ENCODE measurements at places on chromosomes 6 and 20.
A peak's percentile ranks its signal among the peaks of the same experiment; 100 is the strongest.

DNA sequence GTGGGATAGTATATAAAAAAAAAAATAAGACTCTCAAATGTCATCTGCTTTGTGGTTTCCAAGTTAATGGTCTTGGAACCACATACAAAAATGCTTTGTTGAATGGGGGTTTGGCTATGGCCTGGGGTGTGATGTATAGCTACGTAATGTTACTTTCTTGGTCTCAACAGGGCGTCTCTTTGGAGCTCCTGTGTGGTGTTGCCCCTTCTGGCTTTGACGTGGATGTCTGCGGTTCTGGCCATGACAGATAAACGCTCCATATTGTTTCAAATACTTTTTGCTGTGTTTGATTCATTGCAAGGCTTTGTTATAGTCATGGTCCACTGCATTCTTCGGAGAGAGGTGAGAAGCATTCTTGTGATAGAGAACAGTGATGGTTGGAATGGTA is 457.7 kb downstream of the LMBRD1 start:
- DNase-seq = no peak

- no peak for DNase-seq
Observed at GRCh38 chr20:1474817-1475603, 8.4 kb upstream of the NSFL1C start.

DNA sequence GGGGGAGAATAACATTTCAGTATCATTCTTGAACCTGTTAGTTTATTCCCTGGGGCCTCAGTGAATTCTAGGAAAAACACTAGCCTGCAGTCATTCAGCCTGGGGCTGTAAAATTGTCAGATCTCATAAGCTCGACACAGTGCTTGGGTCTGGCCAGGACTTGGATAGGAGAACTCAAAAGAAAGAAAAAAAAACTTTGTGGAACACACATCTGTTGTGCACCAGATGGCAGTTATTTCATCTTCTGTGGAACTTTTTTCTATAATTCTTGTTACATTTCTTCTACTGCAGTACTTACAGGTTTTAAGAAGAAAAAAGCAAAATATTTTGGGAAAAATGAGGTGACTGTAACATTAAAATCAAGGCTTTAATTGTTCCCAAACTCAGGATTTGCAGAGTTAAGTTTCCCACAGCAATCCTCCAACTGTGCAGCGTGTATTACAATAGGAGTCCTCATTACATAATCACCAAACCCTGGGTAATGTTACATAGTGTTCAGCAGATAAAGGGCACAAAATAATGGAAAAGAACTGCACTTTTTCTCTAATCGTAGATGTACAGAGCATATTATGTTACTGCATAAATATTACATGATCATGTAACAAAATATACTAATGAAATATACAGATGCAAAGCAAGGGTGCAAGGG is 531.1 kb upstream of the CITED2 start:
- no peak for DNase-seq

DNA sequence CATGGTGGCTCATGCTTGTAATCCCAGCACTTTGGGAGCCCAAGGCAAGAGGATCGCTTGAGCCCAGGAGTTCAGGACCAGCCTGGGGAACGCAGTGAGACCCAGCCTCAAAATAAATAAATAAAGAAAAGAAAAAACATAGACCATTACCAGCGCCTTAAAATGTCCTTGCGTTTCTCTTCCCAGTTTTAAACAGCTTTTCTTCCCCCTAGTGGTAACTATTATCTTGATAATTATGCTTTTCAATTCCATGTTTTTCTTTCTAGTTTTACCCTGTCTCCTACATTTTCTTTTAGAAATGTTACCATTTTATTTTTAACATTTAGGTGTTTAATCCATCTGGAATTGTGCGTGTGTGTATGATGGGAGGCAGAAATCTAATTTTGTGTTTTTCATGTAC is 24.4 kb downstream of the DNAH8 start:
- DNase-seq = no peak

- DNase-seq = peak; percentile 72
Observed at GRCh38 chr20:17863577-17864292, 104.9 kb downstream of the SNX5 start.

- no peak for DNase-seq
Observed at GRCh38 chr20:50372770-50373088, 137.5 kb upstream of the PTPN1 start.

DNA sequence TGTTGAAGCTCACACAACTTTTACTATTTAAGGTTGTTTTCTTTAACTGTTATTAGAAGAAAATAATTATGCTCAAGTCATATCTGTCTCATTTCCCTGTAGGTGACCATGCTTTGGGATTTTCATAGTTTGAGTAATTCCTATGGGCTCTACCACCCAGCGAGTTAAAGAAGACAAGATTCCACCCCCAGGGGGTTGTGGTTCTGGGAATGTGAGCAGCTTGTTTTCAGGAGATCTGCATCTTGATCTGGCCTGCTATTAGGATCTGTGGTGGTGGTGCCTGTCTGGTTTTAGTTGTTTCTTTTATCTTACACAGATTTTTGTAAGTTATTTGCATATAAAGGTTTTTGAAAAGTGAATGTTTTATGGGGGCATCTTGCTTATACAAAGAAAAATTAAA is 20.2 kb upstream of the REV3L start:
- DNase-seq = no peak

GRCh38 chr6:149233056-149233715 is 84.3 kb upstream of the TAB2 start:
- DNase-seq = no peak

DNA sequence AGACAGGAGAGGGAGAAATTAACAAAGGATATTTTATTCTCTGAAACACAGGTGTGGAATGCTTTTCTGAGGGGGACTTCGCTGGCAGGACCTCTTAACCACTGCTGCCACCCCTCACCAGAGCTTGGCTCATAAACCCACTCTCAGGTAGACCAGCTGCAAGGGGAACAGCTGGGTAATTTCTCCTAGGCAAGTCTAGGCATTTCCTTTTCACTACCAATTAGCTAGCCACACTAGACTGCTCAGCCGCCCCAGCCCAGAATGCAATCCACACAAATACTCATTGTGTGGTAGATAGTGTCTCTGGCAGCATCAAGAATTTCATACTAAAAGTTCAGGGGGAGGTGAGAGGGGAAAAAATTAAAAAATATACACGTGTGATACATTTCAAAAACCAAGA is 267.6 kb upstream of the ID4 start:
- no peak for DNase-seq

DNA sequence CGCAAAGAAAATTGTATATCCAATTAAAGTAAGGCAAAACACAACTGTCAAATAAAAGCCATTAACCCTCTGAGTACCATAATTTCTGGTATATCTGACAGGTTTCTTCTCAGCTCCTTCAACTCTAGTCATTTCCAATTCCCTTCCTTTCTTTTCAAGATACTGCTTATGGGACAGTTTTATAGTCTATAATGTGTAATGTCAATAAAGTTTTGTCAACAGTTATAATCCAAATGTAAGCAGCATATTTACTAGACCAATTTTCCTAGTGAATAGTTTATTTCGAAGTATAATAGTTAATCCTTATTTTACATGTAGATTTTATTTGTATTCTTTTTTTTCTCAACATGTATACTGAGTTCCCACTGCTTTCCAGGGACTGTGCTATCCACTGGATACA is 1081.8 kb downstream of the EPHA7 start:
- DNase-seq = no peak

- no peak for DNase-seq
Observed at GRCh38 chr20:38536310-38536709, 44.7 kb upstream of the ADIG start.

DNA sequence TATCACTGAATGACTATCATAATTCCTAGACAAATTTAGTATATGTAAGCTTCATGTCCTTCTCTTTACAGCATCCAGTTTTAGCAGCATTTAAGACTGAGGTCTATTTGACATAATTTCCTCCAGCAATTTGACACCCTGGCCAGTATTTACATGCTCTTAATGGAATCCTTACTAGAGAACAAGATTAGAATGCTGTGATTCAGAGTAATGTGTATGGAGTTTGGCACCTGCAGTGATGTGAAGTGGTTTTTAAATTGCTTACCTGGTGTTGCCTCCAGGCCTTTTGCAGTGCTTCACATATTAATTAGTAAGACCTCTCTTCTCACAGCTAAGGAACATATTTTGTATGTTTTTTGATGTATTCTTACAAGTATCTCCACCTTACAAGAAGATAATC is 9.8 kb downstream of the NKX2-4 start:
- no peak for DNase-seq

- DNase-seq = no peak
Observed at GRCh38 chr20:62406635-62407176, 379 bp downstream of the CABLES2 start.

DNA sequence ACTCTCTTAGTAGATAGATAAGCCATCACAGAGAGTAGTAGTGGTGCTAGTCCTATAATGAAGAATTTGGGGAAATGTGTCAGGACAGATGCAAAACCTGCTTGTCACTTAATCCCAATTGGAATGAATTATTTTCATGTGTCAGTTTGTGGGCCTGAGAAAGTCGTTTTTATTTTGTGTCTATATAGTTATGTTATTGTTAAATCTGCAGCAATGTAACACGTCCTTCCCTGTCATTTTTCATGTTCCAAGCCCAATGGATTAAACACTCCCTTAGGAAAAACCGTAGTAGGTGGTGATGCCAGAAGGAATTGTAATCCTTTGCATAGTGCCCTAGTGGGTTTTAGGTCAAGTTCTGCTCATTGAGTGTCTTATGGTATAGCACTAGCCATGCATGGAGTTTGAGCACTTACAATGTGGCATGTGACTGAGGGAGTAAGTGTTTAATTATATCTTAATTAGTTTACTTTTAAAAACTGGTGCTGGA is 105.9 kb upstream of the PRSS16 start:
- DNase-seq = no peak

DNA sequence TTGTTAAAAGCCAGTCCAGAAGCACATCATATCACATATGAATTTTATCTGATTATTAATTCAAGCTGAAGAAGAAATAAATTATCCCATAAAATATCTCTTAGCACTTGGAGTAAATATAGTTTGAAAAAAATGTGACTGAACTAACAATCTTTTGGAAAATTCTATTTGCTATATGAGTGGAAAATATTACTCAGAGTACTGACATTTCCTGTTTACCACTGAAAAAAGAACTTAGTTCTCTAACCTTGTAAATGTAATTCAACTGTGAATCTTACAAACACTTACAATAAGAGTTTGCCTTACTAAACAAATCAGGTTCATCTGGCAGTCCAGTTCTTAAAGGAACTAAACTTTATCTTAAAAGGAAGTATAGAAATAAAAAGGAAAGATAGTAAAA is 44.2 kb downstream of the MOXD1 start:
- no peak for DNase-seq

- DNase-seq = no peak
Observed at GRCh38 chr6:105494688-105495087, 91.8 kb upstream of the PREP start.

- DNase-seq = no peak
Observed at GRCh38 chr6:56463443-56463842, 179.2 kb downstream of the DST start.

- no peak for DNase-seq
Observed at GRCh38 chr20:45029884-45030283, 63.6 kb downstream of the STK4 start.

DNA sequence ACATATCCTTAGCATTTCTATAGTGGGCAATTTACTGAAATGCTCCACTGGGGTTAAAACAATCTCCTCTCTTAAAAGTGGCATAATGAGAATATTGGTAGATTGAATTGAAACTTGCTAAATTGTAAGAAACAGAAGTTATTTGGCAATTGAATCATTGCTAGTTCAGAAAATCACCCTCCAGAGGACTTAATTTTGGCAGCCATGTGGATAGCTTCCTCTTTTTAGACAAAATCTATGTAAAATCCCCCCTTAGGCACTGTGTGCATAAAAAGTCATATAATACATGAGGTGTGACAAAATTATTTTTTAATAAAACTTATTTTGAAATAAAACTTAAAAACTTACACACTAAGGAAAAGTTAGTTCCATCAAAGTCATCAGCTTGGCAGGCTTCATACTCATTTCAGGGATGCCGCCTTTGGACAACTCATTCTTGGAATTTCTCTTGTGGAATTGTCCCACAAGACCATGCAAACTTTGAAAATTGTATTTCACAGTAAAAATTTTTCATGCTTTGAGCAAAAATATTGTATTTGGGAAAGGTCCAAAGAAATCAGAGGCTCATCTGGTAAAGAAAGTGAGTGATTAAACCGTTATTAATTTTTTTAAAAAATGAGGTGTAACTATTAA is 473.0 kb downstream of the BCKDHB start:
- DNase-seq = no peak

GRCh38 chr6:154914288-154914687 is 80.8 kb upstream of the TIAM2 start:
- DNase-seq = no peak

GRCh38 chr20:61933951-61934715 is 131.5 kb downstream of the TAF4 start:
- DNase-seq = no peak

GRCh38 chr6:155782739-155783459 is 327.3 kb upstream of the NOX3 start:
- DNase-seq = no peak

DNA sequence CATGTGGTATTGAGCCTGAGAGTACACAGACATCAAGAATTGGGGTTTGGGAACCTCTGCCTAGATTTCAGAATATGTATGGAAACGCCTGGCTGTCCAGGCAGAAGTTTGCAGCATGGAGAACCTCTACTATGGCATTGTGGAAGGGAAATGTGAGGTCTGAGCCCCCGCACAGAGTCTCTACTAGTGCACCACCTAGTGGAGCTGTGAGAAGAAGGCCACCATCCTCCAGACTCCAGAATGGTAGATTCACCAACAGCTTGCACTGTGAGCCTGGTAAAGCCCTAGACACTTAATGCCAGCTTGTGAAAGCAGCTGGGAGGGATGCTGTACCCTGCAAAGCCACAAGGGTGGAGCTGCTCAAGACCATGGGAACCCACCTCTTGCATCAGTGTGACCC is 658.2 kb downstream of the HACE1 start:
- DNase-seq = no peak

- DNase-seq = no peak
Observed at GRCh38 chr20:19129976-19130612, 82.3 kb upstream of the SLC24A3 start.

- no peak for DNase-seq
Observed at GRCh38 chr6:2865694-2866151, 24.1 kb upstream of the SERPINB1 start.

DNA sequence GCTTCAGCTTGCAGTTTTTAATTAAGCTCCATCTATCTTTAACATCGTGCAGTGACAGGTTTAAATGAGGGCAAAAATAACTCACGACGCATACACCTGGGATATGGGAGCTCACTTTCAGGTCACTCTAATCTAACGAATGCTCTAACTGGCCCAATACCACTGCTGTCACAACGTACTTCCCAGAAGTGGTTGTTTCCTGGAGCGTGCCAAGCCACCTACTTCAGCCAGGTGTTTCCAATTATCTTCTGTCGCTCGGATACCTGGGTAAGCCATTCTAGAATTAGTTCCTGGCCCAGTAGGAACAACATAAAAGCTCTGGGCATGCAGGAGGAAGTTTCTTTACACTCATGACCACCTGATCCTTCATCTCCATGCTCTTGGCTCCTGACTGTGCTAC is 147.4 kb downstream of the FOXC1 start:
- no peak for DNase-seq

- no peak for DNase-seq
Observed at GRCh38 chr6:83808926-83809325, 44.2 kb upstream of the RIPPLY2 start.
